ENCODE measurements at places on chromosomes 1 and 21.

DNA sequence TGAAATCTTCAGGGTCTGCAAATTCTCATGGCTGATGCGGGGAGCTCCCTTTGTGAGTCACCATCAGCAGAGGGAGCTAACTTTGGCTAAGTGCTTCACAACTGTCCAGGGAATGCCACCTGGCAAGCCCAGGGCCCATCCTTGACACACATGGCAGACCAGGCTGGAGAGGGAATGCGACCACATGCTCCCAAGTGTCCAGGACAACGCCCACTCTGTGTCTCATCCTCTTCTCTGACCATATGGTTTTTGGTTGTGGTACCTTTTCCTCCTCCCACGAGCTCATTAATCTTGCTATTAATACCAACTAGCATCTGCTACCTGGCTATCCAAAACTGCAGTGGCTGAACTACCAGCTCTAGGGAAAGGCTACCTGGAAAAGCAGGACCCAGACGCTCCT, 37.1 kb upstream of the CLSTN1 start:
- no peak for DNase-seq

GRCh38 chr1:62401034-62401760, 35.7 kb upstream of the USP1 start:
- no peak for DNase-seq

GRCh38 chr21:46323227-46323709, 402 bp downstream of the C21orf58 start:
- DNase-seq: no peak

GRCh38 chr1:35642471-35642955, 1.2 kb upstream of the PSMB2 start:
- no peak for DNase-seq

GRCh38 chr1:31755850-31756492, 8.2 kb downstream of the ADGRB2 start:
- DNase-seq: no peak

DNA sequence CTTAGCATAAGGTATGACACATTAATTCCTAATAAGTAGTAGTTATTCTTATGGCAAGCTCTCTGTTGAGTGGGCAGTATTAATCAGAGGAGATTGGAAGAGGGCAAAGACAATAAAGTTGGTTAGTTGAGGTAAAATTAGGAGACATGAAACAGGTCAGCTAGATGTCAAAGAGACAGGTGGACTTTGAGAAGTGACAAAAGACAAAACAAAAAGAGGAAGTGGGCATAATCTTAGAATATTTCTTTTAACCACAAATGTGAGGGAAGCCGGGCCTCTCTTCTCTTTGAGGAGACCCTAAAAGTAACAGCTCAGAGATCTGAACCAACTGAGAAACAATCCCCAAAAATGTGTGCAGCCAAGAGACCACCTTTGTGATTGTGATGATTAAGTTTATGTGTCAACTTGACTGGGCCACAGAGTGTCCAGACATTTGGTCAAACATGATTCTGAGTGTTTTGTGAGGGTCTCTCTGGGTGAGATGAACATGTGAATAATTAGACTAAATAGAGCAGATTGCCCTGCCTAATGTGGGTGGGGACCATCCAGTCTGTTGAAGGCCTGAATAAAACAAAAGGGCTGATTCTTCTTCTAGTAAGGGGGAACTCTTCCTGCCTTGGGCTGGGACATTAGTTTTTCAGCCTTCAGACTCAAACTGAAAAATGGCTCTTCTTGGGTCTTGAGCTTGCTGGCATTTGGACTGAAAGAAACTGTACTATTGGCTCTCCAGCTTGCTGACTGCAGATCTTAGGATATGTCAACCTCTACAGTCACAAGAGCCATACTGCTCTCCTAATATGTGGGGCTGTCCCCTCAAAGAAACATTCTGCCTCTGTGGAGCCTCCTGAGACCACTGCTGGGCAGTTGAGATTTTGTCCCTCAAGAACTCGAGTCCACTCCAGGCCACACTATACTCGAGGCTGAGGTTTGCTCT, 40.0 kb downstream of the FCRL5 start:
- no peak for DNase-seq

DNA sequence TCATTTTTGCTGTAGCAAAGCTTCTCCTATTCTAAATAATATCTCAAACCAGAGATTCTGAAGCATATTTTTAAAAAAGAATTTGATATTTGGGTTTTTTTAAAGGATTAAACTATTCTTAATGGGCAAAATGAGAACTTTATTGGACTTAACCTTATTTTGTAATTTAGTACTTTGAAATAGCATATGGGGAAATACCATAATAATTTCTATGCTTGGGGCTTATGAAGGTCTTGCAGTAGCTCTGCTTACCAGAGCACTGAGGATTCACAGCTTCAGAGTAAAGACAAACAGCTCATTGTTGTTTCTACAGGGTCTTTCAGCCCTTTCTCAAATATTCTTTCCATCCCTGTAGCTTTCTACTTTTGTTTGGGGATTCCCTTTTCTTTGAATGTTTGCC, 111.2 kb upstream of the ZNF648 start:
- DNase-seq: no peak

- DNase-seq: no peak
These were observed 210.0 kb downstream of the SLC45A1 start for GRCh38 chr1:8527941-8528340.

- no peak for DNase-seq
These were observed 6.8 kb downstream of the AKIRIN1 start for GRCh38 chr1:38997901-38998190.

GRCh38 chr1:206739411-206740076, 31.0 kb upstream of the IL19 start:
- peak; percentile 16 for DNase-seq

- DNase-seq: no peak
These were observed 51.2 kb downstream of the TPR start for GRCh38 chr1:186323865-186324264.

GRCh38 chr1:9251501-9251900, 16.9 kb downstream of the H6PD start:
- no peak for DNase-seq

DNA sequence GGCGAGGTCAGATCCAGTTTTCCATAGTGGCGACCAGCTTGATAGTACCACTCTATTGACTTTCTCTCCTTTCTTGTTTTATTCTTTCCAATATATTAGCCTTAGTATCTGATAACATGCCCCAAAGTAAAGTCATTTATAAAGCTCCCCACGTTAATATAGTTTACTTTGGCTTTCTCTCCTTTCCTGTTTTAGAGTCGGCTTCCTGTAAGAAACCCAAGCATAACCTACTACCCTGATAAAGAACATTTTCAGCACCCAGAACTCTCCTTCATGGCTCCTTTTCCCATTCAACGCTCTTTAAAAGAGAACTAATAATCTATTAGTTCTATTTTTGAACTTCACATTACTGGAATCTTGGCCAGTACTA, 23.7 kb downstream of the CD1D start:
- DNase-seq: no peak

- no peak for DNase-seq
These were observed 178.1 kb downstream of the NTNG1 start for GRCh38 chr1:107318932-107319331.

DNA sequence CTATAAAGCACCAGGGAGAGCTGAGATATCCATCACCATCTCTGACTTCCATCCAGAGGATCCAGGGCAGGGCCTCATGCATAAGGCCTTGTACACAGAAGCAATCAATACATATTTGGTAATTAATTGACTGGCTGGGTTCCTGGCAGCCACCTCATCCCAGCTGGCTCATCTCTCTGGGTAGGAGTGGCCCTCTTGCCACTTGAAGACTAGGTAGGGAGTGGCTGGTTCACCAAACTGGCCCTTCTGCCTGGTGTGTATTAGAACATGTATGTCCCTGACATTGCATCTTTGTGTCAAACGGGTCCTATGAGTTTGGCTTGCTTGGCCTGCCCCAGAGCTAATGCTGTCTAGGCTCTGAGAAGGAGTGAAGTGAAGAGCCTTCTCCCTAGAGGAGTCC, 11.8 kb downstream of the NUAK2 start:
- DNase-seq: no peak

- DNase-seq: no peak
These were observed 1681.0 kb downstream of the NCAM2 start for GRCh38 chr21:22679207-22679606.

- no peak for DNase-seq
These were observed 35.6 kb downstream of the SNAP47 start for GRCh38 chr1:227770812-227771211.
